Stimulated activated CD8-positive, alpha-beta memory T cell treated with anti-CD3 and anti-CD28 coated beads, Interleukin-7, amount 100 ng/mL, for 1 hour (primary cell): ENCODE measurements at places on chromosomes 2 and 18.
A peak's percentile ranks its signal among the peaks of the same experiment; 100 is the strongest.

DNA sequence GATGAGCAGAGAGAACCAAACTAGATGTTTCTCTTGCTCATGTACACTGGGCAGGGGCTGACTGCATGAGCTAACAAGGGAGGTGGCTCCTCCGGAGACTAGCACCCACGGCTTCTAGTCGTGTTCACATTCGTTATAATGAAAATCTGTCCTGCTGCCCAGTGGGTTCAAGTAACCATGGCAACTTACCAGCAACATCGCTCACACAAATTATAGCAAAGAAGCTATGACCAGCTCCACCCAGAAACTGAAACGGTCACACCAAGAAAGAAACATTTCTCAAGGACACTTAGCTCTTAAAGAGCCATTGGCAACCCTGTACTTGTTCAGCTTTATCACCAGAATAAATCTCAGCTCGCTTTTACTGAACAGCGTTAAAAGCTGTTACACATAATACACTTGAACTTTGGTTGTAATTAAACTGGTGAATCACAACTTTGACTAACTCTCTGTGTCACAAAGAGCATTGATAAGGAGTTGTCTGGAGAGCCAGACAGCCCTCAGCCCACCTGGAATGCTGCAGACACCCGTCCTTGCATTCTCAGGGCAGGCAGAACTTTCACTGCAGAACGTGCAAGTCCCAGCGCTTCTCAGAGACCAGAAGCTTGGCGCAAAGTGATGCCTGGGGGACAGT lies 141.2 kb downstream of the PID1 start:
- no peak for DNase-seq

GRCh38 chr2:163573652-163574051 lies 162.2 kb downstream of the FIGN start:
- DNase-seq = no peak

- peak; percentile 13 for DNase-seq
Observed at GRCh38 chr2:28624793-28625701, 126.6 kb upstream of the PPP1CB start.

DNA sequence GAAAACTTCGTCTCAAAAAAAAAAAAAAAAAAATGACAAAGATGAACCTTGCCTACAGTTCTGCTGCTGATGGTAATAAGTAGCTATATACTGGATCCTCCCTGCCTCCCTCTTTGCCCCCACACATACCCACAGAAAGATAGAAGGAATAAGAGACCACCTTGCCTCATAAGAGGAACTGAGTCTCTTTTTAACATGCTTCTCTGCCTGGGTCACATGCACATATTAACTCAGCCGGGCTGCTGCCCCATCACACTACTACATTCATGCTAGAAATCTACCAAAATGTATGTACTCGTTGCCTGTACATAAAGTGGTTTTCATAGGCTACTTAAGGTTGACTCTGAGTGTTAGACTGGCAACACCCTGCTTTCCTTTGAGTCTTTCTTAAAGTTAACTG lies 78.9 kb upstream of the B3GNT2 start:
- no peak for DNase-seq

GRCh38 chr2:152532241-152532640 lies 185.0 kb downstream of the PRPF40A start:
- DNase-seq = no peak

GRCh38 chr2:120747281-120747680 lies 11.6 kb downstream of the GLI2 start:
- no peak for DNase-seq

DNA sequence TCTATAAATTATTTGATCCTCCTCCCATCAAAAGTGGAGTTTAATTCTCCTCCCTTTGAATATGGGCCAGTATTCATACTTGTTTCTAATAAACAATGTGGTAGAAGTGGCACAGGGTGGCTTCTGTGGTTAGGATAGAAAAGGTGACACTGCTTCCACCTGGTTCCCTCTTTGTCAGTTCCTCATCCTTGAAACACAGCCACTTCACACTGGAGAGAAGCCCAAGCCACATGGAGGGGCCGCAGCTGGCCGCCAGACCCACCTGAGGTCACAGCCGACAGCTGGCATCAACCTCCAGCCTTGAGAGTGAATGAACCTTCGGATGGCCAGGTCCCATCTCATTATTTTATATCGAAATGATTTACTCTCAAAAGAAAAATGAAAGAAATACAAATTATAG lies 27.5 kb upstream of the SLC66A3 start:
- no peak for DNase-seq

DNA sequence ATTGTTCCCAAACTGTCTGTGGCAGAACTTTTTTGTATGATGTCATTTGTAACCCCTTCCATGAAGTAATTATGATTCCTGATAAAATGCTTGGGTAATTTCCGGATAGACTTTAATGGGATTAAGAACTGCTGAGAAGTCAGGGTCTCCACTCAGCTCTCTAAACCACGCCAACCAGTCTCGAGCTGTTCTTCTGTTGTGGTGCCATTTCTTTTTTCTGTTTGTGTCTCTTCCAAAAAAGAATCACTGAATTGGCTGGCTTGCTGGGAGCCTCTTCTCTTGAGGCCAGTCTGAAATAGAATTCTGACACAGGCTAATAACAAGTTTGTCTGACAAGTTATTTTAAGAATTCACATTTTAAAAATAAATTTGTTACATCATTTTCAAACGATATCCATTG lies 198.9 kb downstream of the BCL2 start:
- no peak for DNase-seq

DNA sequence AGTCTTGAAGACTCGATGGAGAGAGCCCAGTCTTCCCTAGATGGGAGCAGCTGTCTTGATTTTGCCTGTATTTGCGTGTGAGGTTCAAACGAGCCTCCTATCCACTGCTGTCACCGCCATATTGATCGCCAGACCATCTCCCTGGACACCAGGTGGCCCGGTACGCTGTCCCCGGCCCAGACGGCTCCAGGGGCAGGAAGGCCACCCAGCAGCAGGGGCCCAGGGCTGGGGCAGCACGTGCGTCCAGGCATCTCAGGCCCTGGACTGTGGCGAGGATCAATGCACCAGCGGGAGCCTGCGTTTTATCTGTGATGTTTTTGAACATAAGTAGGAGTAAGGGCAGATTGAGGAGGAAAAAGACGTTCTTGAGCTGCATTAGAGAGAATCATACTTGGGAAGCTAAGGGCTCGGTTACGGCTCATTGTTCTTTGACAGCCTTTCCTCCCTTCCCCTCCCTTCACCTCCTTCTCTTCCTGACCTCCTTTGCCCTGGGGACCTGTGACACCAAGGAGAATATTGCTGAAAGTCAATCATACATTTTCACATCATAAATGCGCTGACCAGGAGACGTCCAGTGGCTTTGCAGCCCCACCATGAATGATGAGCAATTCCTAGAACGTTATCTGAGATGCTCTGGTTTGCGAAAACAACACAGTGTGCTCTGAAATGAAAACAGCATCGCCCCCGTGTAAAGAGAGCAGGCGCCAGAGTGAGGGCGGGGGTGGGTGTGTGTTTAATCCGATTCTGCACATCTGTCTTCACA lies 711.2 kb upstream of the SALL3 start:
- DNase-seq = no peak

DNA sequence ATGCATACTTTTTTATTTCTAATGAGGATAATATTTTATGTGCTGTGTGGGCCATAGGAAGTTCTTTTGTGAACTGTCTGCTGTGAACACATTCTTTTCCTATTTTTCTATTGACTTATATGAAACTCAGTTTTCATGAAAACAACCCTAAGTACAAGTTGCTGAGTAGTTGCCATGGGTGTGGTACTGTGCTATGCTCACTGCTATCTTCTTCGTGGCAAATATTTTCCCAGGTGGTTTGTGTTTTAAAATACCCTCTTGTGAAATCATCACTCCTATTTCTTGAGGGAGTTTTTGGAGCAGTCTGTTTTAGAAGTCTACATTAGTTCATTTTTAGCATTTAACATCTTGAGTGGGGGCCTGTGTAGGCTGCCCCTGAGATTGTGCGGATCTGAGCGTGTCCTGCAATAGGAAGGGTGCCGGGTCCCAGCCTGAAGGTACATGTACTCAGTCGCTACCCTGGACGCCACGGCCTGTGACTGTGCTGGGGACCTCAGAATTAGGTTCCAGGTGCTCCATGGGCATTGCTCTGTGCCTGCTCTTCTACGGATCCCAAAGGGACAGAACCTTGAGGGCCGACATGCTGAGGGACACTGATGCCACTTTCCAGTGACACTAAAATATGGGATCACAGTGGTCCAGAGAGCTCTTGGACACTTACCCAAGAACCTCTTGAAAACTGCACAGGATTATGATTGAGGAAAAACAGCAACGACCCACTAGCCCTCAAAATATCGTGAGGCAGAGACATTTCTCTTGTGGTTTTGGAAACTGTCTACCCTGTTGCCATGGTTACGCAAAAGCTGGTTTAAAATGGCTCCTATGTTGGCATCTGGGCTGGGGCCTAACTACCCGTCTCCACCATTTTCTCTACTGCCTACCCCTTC lies 480.4 kb downstream of the TGIF1 start:
- DNase-seq = no peak

DNA sequence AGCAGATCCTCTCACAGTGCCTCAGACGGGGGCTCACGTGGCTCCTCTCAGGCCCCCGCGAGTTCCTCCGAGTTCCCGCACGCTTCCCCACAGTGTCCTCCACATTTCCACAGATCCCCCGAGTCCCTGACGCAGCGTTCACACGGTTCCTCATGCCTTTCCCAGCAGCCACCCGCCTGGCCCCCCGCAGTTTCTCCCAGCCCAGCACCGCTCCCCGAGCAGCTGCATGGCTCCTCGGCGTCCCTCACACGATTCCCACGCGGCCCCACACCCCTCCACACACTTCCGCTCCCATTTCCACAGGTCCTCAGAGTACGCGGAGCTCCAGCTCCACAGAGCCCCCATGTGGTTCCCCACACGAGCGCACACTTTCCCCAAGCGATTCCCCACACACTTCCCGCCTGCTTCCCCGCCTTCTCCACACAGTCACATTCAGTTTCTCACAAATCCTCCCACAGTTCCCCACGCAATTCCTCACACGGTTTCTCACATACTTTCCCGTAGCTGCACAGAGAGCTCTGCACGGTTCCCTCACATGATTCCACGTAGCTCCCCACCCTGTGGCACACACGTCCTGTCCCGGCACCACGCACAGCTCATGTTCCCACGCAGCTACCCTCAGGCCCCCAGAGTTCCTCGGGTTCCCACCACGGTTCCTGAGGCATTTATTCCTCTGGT lies 39.9 kb downstream of the KIF1A start:
- no peak for DNase-seq

DNA sequence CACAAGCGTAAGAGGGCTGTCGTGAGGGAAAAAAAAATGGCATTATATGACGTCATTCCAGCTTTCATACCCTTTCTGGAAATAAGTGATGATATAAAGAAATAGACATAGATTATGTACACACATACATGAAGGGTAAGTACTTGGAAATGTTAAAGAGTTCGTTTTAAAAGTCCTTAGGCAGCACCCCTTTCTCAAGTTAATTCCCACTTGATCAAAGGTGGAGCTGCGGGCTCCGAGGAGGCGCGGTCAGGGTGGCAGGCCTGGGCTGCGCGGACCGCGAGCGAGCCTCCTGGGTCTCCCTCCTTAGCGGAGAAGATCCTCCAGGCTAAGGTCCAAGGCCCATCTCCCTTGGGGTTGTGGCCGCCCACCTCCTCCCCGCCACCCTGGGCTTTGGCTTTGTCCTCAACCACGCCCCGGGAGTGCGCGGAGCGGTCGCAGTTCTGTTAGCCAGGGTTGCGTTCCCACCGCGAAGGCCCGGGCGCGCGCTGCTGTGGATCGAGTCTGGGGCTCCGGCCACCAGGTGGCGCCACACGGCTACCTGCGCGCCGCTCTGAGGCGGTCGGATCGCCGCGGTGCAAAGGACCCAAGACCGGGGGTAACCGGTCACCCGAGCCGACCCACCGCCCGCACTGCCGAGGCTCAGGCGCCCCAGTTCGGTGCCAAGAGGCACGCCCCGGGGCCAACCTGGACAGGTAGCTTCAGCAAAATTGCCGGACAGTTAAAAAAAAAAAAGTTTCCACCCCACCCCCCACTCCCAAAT lies 66.8 kb downstream of the HNRNPLL start:
- DNase-seq = peak; percentile 57
